ENCODE measurements at places on chromosomes 7 and 10.

- DNase-seq, result peak; percentile 80
Observed at GRCh38 chr7:1758028-1758858, 88.2 kb downstream of the ELFN1 start.

GRCh38 chr10:132037676-132037975, 28.1 kb upstream of the JAKMIP3 start:
- DNase-seq, result no peak

DNA sequence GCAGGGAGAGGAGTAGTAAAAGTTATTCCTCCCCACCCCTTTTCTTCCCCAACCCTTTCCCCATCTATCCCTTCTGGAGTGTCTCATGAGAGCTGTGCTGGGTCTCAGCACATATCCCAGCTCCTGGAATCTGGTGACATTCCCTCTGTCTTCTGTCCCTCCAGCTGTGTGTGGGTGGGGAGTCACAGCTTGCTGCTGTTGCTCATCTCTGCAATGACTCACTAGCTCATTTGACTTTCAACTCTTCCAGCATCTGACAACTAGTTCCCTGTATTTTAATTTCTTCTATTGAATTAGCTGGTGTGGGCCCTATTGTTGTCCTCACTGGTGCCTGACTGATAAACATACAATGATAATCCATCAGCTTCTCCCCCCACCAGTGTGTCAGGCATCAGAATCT, 198.9 kb upstream of the AUTS2 start:
- no peak for DNase-seq

- no peak for DNase-seq
Observed at GRCh38 chr10:8174762-8175161, 120.3 kb downstream of the GATA3 start.

DNA sequence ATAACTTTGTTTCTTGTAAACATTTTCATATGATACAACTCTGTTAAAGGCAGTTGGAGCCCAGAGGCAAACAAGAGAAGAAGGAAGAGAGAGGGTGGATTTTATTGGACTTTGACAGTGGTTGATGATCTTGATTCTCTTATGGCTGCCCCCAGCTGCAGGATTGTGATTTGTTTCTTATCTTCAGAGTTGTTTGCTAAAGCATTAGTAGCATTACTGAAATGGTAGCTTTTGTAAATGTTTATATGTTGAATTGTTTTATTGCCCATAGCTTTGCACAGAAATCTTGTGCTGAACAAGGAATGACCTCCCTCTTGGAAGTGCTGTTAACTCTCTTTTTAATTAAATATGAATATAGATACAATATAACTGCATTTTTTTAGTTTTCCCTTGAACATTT, 309.4 kb downstream of the AUTS2 start:
- DNase-seq, result no peak

DNA sequence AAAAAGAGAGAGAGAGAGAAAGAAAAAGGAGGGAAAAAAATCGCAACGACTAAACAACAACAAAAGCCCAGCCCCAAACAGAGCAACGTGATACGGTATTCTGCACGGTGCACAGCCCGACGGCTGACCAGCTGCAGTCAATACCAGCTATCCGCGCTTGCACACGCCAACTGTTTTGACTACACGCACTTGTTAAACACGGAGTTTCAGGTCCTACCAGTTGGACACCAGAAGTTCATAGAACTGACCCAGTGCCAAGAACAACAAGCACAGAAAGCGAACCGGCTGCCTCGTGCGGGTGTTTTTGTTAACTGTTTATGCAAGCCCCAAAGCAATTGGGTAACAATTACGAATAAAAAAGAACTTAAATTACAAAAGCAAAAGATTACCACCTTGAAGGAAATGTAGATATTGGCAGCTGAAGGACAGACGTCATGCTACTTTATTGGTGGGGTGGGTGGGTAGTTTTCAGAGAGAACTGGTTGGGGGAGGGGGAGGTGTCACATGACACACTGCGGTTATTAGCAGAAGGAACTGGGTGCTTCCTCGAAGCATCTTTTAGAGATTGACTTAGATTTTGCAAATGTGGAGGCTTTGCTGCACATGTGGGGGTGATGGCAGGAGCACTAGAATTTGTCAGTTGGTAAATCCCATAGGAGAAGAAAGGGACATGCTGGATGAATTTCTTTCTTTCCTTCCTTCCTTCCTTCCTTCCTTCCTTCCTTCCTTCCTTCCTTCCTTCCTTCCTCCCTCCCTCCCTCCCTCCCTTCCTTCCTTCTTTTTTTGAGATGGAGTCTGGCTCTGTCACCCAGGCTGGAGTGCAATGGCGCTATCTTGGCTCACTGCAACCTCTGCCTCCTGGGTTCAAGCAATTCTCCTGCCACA, 110.6 kb upstream of the EFCAB10 start:
- DNase-seq, result no peak

GRCh38 chr7:30585675-30586074, 9.0 kb upstream of the GARS1 start:
- DNase-seq, result no peak

DNA sequence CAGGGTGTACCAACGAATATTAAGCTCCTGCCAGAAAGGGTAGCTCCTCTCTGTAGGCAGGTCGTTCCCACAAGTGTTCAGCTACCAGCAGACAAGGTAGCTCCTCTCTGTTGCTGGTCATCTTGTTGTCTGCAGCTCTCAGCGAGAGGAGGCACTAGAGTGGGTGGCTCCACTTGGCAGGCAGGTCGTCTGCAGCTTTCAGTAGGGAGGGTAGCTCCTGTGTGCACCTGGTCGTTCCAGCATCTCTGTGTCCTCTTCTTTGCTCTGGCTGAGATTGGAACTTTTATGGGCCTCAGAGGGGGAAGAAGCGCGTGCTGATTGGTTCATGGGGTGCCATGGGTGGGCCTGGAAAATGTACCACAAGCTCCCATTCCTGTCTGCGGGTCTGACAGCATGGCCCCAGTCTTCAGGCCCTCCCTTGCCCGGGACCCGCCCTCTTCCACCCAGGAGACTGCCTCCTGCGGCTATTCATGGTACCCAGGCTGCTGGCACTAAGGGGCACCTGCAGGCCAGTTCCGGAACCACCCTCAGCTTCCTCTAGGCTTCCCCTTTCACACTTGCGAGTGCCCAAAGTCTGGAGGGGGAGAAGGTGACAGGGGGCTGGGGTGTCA, 63.9 kb upstream of the CACNA2D1 start:
- DNase-seq, result no peak

DNA sequence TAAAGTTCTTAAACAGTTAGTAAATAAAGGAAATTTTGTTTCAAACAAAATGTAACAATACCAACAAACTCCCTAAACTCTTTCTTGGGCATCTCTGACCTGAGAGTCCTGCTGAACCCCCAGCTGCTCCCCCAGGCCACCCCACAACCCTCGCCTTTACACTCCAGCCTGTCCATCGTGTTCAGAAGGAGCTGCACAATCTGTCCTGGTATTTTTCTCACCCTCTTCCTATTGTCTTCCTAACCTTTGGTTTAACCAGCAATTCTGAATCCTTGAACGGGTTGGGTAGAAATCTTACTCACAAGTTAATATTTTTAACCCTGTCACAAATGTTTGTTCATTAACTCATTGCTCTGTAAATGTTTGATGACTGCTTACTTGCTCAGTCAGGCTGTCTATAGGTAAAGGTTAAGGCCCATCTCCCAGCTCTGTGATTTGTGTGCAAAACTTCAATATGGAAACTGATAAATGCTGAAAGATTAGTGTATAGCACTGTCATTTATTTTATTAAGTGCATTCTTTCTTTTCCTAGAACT, 16.8 kb downstream of the SFRP4 start:
- DNase-seq, result no peak

- DNase-seq, result no peak
Observed at GRCh38 chr7:131212114-131212513, 115.6 kb upstream of the MKLN1 start.

DNA sequence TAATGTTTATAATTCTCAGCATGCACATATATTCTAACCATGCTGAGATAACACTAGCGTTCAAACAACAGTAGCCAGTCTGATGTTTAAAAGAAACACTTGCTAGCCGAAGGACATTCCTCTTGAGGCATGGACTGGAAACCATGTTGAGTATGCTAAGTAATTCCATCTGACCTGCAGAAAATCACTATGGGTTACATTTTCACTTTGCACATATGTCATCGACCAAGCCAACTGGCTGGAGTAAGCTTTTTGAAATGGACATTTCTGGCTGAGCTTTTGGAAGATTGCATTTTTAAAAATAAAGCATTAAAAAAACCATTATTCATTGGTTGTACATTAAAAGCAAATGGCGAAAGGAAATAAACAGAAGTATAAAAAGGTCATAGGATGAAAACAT, 88.2 kb downstream of the BBS9 start:
- DNase-seq, result no peak

GRCh38 chr7:80151274-80151665, 16.6 kb downstream of the GNAI1 start:
- no peak for DNase-seq

GRCh38 chr10:21265622-21266021, 259.9 kb downstream of the SKIDA1 start:
- DNase-seq, result no peak

DNA sequence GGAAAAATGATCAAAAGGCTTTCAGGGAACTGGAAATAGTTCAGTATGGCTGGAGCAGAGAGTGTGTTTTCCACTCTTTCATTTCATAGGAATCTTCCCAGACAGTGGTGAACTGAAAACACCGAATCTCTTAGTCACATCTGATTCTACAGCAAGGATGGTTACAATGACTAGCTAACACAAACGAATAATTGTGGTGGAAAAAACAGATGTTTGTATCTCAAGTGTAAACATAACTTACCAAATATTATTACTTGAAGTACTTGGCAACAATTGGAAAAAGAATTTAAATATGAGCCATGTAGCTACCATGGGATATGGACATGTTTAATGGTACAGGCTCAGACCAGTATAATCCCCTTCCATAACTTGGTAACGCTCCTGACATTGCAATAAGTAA, 21.1 kb upstream of the BPGM start:
- DNase-seq, result no peak

DNA sequence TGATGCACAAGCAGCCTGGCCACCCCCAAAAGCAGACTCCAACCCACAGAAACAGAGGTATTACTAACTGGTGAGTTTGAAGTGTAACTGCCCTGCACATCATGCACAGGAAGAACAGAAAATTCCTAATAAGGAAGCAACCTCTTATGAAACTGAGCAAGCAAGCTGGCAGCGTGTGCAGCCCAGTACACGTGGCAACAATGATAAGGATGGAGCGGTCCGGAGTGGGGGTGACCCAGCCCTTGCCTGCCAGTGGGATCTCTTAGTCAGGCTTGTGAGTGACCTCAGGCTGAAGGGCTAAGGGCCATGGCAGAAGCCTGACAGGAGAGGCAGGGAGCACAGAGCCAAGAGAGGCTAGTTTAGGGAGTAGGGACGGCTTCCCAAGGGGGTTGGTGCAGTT, 22.1 kb upstream of the AOAH start:
- DNase-seq, result no peak

- no peak for DNase-seq
Observed at GRCh38 chr10:127943336-127943910, 36.5 kb downstream of the PTPRE start.

DNA sequence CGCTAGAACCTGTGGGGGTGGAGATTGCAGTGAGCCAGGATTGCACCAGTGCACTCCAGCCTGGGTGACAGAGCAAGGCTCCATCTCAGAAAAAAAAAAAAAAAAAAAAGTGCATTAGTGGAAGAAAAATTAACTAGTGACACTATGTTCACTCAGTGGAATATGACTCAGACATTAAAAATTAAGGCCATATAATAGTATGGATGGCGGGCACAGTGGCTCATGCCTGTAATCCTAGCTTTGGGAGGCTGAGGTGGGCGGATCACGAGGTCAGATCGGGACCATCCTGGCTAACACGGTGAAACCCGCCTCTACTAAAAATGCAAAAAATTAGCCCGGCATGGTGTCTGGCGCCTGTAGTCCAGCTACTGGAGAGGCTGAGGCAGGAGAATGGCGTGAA, 3.4 kb downstream of the PHYH start:
- no peak for DNase-seq

DNA sequence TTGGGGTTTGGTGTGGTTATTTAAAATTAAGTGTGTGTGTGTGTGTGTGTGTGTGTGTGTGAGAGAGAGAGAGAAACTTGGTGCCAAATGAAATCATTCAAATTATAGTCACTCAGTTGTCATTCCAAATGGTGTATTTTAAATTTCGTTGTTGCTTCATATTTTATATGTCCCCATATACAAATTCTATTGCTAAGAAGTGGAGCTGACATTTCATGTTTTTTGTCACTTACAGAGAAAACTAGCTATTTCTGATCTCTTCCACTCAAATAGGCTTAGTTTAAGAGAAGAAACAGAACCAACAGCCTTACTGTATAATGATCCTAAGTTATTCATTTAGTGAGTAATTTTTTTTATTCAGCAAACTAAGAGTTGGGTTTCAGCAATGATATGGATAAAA, 42.3 kb downstream of the CHRM2 start:
- no peak for DNase-seq

GRCh38 chr10:70886921-70887665, 1.3 kb downstream of the PCBD1 start:
- DNase-seq, result no peak

GRCh38 chr10:46543466-46544377, 12.7 kb downstream of the GPRIN2 start:
- DNase-seq, result peak; percentile 75

GRCh38 chr10:23535381-23535780, 96.5 kb downstream of the OTUD1 start:
- no peak for DNase-seq

- no peak for DNase-seq
Observed at GRCh38 chr7:158508802-158509385, 78.7 kb downstream of the PTPRN2 start.

GRCh38 chr10:70779088-70779487, 6.1 kb downstream of the TBATA start:
- peak; percentile 44 for DNase-seq

All from cardiac septum (tissue), 1 donor.